Ovary (tissue), 10 donors: ENCODE measurements at places on chromosomes 3 and 15. TPM values are rescaled to one million over a fixed set of nuclear protein-coding genes. Genes with fewer than 3 reads are reported as not detected.

Gene LRIG1
- total RNA-seq: 42.6 TPM

Gene PARP15
- total RNA-seq: 0.33 TPM

Gene C2CD4A
- not detected for total RNA-seq

Gene NDN
- 110 TPM for total RNA-seq

DNA sequence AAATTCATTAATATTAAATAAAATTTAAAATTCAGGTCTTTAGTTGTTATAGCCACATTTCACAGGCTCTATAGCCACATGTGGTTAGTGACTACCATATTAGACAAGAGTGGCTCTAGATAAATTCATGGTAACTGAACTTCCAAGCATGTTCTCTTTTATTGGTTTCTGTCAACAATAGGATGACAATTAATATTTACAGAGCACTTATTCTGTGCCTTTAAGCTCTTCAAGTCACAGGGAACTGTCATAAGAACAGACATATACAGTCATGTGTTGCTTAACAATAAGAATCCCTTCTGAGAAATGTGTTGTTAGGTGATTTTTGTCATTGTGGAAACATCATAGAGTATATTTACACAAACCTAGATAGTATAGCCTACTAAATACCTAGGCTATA lies 38.8 kb upstream of the SLC25A36 start:
- no peak for DNase-seq

- no peak for DNase-seq
Measured at GRCh38 chr3:15638193-15638890, 36.8 kb downstream of the BTD start.

DNA sequence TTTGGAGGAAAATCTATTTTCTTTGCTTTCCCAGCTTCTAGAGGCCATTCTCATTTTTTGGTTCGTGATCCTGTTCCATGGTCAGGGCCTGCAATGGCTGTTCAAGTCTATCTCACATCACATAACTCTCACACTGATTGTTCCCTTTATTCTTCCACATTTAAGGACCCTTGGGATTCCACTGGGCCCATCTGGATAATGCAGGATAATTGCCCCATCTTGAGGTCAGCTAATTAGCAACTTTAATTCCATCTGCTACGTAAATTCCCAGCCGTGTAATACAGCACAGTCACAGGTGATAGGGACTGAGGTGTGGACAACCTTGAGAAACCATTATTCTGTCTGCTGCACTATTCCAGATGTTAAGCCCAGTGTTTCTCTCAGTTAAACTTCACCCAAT lies 311.6 kb upstream of the CNTN4 start:
- no peak for DNase-seq

Gene SNX22
- total RNA-seq: 0.15 TPM

DNA sequence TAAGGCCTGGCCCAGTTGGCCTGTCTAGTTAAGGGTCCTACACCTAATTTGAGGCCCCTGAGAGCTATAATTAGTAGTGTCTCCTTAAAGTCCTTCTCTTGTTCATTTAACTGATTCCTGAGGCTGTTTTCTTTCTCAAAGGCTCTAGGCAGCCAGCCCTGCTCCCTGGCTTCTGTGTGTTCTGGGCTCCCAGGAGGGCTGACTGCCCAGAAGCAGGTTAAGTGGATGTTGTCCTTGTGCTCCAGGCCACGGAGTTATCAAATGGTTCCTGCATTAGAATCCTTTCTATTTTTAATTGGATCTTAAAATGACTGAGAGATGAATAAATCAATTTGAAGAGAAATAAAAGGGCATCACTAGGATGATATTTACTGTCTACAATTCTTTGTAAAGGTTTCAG lies 140.0 kb downstream of the SNRK start:
- DNase-seq: no peak

- DNase-seq: no peak
Measured at GRCh38 chr3:151357463-151357850, 27.1 kb downstream of the P2RY12 start.

Gene IQCF5
- total RNA-seq: not detected
